Non-pigmented ciliary epithelial cell (primary cell): ENCODE measurements at places on chromosomes 12 and 14.

DNA sequence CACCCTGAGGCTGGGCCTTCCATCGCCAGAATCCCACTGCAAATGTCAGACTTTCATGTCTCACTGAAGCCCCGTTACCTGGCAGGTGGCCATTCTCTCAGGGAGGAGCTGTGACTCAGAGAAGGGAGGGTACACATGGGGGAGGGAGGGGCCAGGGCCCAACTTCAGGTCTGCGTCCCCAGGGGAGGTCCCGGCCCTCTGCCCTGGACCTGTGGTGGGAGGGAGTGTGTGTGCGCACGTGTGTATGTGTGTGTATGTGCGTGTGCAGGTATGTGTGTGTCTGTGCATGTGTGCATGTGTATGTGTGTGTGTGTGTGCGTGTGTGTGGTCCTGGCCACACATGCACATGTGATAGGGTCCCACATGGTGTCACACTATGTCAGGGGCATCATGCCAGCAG lies 50.9 kb downstream of the MVK start:
- no peak for DNase-seq

DNA sequence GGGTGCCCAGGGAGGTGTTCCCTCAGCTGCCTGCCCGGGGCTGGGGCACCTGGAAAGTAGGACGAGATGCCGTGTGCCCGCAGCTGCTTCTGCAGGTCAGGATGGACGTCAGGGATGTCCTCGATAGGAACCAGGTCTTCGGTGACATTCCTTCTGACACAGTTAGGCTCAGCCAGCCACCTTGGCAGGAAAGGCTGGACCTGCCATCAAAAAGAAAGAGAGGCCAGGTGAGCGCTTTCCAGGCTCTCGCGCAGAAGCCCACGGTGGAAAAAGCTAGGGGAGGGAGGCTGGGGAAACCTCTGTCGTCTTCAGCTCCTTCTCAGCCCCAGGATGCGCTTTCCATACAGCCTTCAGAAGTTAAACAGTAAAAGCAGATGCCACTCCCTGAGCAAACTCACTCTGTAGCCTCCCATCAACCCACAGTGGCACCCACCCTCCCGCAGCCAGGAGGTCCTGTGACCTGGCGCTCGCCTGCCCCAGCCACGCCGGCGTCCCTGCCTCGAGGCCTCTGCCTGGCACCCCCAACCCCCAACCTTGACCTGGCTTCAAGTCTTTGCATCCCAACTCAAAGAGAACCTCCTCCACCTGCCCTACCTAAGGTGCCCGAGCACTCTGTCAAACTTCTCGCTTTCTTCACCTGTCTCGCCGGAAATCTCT lies 1.3 kb downstream of the DDX51 start:
- no peak for DNase-seq

GRCh38 chr12:94309373-94309772 lies 150.3 kb downstream of the CEP83 start:
- no peak for DNase-seq

- peak; percentile 98 for DNase-seq
These were observed 73.3 kb downstream of the PTHLH start for GRCh38 chr12:27899151-27899661.

DNA sequence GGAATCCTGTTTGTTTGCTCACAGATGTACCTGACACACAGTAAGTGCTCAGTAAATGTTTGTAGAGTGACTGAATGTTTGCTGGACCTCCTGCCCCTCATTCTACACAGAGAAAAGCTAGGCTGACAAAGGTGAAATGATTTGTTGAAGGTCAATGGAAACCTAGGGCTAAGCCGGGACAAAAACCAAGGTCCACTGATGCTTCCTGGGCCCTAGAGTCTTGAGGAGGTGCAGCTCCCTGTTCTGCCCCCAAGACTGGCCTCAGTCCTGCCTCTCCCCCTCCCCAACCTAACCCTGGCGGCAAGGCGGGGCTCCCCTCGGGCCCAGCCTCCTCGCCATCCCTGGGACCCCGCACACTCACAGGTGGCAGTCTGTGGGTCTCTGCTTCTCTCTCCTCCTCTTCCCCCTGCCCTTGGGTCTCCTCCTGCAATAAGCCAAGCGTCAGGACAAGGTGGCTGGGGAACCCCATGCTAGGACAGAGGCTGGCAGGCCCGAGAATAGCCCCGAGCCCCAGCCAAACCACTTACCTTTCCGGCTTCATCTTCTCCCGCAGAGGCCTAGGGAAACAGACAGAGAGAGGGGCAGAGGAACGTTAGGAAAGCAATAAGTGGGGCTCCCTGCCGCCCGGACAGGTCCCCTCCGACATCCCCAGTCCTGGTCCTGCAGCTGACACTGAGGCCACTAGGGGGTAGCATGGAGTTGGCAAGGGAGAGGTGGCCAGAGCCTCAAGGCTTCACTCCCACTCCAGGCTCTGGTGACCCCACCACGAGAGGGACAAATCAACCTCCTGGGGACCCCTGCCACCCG lies 9.3 kb downstream of the PGF start:
- DNase-seq, result no peak

DNA sequence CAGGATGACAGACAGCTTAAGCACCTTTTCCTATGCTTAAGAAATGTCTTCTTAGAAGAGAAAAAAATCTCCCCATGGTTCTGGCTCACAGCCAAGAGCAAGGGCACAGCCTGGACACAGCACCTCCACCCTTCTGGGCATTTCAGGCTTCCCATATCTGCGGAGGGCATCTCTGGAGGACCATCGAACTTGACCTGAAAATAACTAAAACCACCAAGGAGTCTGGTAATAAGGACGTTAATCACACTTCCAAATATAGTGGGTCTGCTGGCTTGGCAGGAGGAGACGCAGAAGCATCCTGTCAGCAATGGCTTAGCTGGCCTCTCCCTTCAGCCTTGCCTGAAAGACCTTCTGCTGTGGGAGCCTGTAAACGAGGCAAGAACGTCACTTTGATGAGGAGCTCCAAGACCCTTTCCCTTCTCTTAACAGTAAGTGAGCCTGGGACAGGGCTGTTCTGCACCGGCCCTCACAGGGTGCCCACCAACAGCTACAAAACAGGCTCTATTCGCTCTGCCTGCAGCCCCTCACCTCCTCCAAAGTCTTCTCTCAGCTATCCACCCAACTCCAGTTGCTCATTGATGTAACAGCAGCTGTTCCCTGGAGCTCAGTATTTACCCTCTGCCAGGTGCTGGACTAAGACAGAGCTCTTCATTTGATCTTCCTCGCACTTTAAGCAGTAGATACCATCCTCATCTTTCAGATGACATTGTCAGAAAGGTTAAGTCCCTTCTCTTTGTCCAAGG lies 13.2 kb downstream of the SETD3 start:
- DNase-seq, result no peak

GRCh38 chr14:29918981-29919380 lies 8.7 kb downstream of the PRKD1 start:
- DNase-seq, result no peak

DNA sequence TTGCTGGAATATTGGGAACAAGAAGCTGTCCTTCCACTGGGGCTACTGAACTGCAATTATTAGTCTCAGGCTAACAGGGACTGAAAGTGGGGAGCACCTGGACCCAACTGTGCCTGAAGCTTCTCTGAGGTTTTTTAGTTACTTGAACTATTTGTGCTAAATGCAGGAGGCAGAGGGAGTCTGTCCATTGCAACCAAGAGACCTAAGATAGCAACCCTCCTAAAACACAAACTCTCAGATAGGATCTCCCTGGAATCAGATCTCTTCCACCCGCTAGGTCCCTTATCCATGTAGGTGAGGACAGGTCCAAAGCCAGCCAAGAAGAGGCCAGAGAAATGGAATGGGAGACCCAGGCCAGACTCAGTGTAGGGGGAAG lies 58.1 kb downstream of the NCOR2 start:
- no peak for DNase-seq

DNA sequence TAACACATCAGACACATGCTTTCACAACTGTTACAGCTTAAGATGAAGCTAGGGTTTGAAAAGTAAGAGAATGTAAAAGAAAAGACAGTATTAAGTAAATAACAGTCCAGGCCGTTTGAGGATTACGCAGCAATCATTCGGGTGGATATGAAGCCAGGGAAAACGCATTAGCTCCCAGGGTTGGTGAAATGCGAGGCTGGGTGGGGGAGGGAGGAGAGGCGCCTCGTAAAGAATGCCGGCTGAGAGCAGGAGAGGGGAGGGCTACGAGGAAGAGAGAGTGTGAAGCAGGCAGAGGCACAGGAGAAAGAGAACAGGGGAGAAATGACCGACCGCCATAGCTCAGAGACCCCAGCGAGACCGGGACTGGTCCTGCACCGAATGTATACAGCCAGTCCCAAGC lies 73.0 kb downstream of the IQSEC3 start:
- DNase-seq, result no peak

- DNase-seq, result no peak
These were observed 23.8 kb upstream of the ELK3 start for GRCh38 chr12:96170328-96170727.

- no peak for DNase-seq
These were observed 21.7 kb downstream of the SNRNP35 start for GRCh38 chr12:123479442-123480180.

GRCh38 chr12:58871556-58871955 lies 48.7 kb downstream of the LRIG3 start:
- DNase-seq, result no peak

- DNase-seq, result no peak
These were observed 5.2 kb upstream of the CLEC9A start for GRCh38 chr12:10025236-10025635.

DNA sequence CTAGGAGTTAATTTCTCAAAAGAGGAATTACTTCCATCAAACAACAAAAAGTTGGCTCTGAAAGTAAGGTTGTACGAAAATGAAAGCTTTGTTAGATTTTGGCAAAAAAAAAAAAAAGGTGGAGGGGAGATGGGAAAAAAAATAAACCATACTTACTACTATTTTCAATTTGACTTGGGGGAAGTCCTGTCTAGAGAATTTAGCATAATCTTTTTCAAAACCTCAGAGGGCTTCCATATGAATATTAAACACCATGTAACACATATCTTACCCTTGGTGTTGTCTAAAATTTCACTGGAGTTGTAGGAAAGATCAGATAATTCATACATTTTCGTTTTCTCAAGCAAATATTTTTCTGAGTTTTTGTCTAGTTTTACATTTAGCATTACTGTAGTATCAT lies 17.5 kb downstream of the GRIP1 start:
- DNase-seq, result no peak

- DNase-seq, result no peak
These were observed 4.9 kb upstream of the RNASE1 start for GRCh38 chr14:20807304-20808161.

DNA sequence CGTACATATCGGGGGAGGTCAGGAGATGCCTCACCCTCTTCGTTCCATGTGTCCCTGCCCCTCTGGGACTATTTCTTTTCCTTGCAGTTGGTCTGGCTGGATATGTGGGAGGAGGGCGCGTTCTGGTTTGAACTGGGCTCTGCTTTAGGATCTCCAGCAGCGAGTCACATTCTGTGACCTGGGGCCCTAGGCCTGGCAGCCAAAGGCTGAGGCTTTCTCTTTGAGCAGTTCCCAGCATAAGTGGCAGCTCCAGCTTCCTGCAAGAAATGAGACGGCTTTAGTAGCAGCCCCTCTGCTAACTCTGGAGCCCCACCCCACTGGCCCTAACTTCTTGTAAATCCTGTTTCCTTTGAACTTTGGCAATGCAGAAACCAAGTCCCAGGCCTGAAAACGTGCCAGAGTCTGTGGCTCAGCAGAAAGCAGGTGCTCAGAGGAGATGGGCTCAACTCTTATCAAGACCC lies 274.8 kb downstream of the DPF3 start:
- no peak for DNase-seq

- DNase-seq, result no peak
These were observed 102.7 kb downstream of the LRRIQ1 start for GRCh38 chr12:85138833-85139232.

- DNase-seq, result no peak
These were observed 68.3 kb upstream of the DDX11 start for GRCh38 chr12:31005256-31005943.

- no peak for DNase-seq
These were observed 827.7 kb downstream of the TMTC2 start for GRCh38 chr12:83514372-83514771.

DNA sequence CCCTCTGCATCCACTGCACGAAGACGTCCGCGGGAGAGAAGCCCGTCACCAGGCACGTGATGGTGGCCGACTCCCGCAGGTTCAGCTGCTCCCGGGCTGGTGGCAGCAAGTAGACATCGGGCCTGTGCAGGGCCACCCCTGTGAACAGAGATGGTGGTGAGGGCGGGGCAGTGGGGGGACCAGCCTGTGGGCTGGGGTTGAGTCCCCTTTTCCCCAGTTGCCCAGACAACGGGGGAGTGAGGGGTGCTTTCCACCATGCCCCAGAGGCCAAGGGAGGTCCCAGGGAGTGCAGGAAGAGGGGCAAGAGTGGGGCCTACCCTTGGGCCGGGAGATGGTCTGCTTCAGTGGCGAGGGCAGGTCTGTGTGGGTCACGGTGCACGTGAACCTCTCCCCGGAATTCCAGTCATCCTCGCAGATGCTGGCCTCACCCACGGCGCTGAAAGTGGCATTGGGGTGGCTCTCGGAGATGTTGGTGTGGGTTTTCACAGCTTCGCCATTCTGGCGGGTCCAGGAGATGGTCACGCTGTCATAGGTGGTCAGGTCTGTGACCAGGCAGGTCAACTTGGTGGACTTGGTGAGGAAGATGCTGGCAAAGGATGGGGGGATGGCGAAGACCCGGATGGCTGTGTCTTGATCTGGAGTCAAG lies 328.3 kb downstream of the TMEM121 start:
- DNase-seq, result no peak

DNA sequence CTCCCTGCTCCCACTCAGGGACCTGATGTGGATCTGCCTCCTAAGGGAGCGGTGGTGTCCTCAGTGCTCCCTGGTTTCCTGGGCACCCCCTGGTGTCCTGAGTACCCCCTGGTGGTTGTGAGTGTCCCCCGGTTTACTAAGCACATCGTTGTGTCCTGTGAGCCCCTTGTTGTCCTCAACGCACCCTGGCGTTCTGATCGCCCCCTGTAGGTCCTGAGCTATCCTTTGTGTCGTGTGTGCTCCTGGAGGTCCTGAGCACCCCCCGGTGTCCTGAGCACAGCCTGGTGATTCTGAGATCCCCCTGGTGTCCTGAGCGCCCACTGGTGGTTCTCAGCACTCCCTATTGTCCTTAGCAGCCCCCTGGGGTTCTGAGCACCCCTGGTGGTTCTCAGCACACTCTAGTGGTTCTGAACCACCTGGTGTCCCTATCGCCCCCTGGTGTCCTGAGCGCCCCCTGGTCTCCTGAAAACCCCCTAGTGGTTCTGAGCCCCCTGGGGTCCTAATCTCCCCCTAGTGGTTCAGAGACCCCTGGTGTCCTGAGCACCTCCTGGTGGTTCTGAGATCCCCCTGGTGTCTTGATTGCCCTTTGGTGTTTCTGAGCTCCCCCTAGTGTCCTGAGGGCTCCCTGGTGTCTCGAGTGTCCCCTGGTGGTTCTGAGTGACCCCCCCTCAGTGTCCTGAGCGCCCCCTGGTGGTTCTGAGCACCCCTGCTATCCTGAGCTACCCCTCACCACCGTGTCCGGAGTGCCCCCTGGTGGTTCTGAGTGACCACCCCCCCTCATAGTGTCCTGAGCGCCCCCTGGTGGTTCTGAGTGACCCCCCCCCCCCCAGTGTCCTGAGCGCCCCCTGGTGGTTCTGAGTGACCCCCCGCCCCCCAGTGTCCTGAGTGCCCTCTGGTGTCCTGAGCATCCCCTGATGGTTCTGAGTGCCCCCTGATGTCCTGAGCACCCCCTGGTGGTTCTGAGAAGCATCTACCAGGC lies 615.1 kb downstream of the TMEM121 start:
- DNase-seq, result no peak
